ENCODE measurements at places on chromosomes 6 and 20.

DNA sequence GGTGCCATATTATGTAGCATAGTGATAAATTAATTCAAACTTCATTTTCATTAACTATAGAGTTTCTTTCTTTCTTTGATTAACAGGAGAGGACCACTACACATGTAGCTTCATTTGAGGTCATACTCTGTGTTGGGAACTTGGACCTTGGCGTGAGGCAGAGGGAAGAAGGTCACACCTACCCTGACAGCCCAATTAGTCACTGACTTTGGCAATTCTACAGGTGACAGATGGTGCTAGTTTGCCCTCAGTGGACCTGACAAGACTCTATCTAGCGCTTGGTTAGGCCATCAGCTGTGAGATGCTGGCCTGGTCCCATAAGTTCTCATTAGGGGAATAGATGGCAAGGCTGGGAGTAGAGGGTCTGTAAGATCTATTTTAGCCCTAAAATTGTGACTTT, 14.2 kb downstream of the SLX4IP start:
- DNase-seq, result no peak

DNA sequence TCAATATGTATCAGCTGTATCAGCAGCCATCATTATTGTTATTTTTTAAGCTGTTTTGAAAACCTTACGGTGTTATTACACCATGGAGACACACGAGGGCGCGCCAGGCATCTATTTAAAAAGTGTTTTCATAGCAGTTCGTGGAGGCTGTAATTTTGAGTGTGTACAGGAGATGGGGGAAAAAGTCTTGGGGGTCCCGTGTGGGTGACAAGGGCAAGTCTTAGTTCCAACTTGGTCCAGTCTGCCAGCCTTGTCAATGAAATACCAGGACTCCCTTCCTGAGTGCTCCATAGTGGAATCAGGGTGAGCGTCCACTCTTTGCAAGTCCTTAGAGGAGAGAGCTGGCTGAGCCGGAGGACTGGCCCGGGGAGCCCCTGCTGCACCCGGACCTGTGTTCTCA, 43.3 kb downstream of the SLC2A10 start:
- no peak for DNase-seq

DNA sequence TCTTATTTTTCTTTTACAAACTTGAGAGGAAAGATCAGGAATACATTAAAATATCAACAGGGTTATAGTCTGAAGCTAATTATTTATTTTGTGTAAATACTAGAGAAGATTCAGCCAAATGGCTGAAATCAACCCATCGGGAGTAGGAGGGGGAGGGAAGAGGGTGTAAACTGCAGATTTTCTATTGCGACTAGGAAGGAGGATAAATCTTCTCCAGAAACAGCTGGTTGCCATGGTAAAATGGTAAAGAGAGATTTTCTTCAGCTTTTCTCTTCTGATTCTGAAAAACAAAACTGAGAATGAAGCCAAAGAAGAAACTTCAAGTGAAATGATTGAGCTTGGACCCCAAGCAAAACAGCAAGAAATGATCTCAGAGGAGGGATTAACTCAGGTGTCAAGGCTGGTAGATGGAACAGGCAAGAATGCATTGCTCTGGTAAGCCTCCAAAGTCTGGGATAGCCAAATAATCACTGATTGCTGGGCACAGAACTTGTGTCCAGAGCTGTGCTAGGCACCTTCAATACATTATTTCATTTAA, 193.5 kb upstream of the SPTLC3 start:
- DNase-seq, result no peak

DNA sequence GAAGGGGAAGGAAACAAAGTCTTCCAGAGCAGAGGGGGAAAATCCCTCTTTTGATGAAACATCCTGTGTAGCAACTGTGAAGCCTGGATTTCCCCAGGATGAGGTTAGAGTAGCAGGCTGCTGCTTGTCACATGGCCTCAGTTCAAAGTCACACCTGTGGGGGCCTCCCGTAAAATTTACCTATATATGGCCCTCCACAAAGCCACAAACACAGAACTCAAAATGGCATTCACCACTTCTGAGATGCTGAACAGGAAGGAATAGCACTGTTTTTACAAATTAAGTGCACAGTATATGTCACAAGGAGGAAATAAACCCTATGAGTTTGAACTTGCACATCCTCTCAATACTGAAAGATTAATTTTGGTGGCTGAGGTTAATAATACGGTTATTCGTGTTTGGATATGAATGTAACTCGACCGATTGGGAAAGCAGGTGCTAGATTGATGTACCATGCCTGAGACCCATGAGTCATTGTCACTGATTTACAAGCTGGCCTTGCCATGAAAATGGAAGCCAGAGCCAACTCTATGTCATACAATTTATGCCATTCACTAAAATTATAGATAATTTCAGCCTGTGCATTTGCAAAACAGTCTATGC, 70.6 kb downstream of the SGK1 start:
- no peak for DNase-seq

DNA sequence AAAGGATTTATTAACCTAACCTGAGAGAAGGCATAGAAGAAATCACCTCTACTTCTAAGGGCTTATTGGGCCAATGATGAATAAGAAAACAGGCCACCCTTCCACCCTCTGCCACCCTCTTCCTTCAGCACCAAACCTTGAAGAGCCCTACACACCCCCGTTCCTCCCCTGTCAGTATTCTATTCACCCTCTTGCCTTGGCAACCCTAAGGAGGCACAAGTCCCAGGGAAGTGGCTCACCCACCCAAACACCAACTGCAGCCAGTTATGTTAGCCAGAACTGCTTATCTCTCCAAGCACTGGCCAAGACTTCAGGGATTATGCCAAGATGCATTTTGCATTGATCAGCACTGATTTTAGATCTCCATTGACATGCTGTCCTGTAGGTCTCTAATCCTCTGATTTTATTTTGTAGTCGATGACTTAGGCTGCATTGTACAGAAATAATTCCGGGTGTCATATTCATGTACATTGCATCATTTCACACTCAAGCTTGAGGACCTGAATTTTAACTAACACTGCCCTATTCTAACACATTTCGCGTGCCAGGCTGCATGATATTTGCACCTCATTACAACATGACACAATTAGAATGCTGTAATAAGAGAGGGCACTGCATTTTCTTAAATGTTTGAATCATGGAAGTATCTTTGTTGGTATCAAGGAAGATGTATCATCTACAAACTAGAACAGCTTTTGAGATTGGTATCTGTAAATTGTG, 15.7 kb downstream of the CNKSR3 start:
- DNase-seq, result no peak
